AML-193 (cell line): ENCODE measurements at places on chromosomes 2 and 18.

- DNase-seq = no peak
These were observed 31.4 kb upstream of the AGAP1 start for GRCh38 chr2:235462415-235462790.

DNA sequence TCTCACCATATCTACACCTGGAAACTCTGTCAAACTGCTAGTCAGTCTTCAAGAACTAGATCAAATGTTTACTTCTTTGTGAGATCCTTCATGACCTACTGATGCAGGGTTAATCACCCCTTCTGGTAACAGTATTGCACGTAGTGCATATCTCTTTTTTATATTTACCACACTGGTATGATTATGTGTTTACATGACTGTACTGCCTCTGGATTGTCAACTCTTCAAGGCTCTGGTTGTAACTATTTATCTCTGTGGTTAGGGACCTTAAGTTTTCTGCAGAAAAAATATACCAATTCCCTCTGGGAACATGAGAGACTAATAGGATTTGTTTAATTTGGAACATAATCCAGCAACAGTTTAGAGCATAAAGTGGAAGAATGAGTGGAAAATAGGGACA lies 135.5 kb downstream of the PDE1A start:
- DNase-seq = no peak

GRCh38 chr2:95352310-95353054 lies 50.0 kb upstream of the FAHD2A start:
- no peak for DNase-seq

DNA sequence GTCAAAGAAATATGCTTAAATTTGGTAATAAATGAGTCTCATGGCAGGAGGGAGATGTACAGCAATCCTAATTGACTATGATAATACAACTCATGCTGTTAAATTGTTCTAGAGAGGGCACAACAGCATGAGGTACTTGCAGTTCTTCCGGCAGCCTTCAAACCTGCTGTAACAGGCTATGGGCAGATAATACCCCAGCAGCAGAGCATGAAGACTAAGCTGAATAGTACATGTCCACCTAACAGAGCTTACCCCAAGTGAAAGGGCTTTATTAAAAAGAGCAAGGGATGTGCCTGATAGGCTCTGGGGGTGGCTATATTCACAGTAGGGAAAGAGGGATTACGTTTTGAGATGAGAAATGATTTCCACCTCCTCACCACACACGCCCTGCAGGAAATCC lies 28.9 kb downstream of the MRO start:
- DNase-seq = no peak

DNA sequence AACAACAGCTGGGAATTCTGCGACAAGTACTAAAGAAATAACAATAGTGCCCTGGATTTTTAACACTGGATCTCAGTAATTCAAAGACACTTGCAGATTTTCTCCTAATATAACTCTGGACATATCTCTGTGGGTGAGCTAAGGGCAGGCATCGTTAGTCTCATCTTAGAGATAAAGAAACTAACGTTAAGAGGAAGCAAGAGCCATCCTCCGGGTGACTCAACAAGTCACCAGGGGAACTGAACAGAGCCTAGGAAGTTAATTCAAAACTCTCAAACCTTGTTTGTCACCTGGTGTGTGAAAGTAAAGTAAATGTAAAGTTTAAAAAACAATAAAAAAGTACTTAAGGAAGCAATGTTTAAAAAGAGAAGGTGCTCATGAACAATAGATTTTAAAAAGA lies 41.6 kb upstream of the NRP2 start:
- no peak for DNase-seq

- no peak for DNase-seq
These were observed 38.0 kb upstream of the GPD2 start for GRCh38 chr2:156398176-156398575.

GRCh38 chr2:238483656-238484055 lies 56.9 kb downstream of the ASB1 start:
- no peak for DNase-seq

GRCh38 chr2:231204581-231204980 lies 6.2 kb downstream of the ARMC9 start:
- DNase-seq = no peak

GRCh38 chr2:203688798-203689197 lies 17.6 kb upstream of the CD28 start:
- DNase-seq = no peak

GRCh38 chr2:218430721-218431120 lies 11.8 kb downstream of the VIL1 start:
- DNase-seq = no peak
